Caco-2 (cell line): ENCODE measurements at places on chromosomes 2 and 18.

DNA sequence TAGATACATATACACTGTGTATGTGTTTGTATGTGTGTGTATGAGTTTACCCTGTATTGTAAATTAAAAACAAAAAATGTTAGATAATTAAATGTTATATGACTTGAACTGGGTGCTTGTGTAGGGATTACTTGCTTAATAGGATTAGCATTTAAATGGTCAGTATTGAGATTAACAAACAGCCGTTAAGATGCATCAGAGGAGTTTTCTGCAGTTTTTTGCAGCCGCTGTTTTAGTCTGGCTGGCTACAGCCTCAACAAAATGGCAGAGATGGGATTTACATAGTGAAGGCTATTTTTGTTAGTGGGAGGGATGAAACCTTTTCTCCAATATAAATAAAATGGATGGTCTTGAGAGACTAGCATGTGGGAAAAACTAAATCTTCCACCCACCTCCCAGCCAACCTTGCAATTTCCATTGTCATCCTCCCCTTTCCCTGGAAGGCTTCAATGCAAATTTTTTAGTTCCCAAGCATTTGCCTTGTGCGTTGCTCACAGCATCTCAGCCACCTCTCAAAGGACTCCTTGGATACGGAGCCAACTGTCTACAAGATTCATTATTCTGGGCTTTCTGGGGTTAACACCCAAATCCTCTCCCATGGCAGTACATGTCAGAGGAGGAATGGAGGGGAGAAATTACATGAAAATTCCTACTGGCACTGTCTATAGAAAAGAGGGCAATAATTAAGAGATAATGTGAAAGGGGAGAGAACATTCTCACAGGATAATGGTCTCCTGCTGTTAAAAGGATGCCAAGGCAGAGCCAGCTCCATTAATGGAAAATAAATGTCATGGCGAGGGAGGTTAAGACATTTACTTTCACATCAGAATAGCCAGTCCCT lies 351.9 kb downstream of the CDH2 start:
- DNase-seq = no peak
- no peaks in the 10 kb centered on the region for H3K4me1 ChIP-seq
- H3K27me3 ChIP-seq = no peaks in the 10 kb centered on the region
- H3K36me3 ChIP-seq = no peaks in the 10 kb centered on the region
- H3K27ac ChIP-seq = no peak overlapping the region
- no peak overlapping the region for H3K4me3 ChIP-seq

DNA sequence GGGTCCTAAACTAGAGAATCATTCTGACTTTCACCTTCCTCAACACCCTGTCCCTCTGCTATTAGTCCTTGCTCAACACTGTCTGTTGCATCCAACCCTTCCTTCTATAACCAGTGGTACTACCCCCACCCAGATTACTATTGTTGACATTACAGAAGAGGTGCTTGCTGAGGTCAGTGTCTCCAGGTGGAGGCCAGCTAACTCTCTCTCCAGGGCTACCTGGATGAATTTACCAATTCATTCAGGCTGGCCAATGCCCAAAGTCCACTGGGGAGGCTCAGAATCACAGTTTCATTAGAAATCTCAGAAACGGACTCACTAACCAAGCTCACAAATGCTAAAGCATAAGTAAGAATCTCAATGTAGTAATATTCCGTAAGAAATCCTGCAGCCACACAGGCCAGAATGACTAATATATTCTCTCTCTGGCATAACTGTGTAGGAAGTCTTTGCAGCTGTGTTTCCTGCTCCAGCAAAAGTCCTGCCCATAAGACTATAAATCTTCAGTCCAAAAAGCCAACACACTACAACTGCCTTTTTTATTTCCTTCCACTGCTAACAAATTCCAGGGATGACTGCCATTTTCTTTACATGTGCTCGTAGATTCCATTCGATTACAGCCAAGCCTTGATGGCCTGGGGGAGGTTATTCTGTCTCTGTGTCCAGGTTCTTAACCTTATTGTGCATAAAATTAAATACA lies 10.0 kb upstream of the TTR start:
- no peaks in the 10 kb centered on the region; the same call in 1 of the 2 replicates for H3K36me3 ChIP-seq
- H3K27ac ChIP-seq = no peak overlapping the region
- DNase-seq = no peak

DNA sequence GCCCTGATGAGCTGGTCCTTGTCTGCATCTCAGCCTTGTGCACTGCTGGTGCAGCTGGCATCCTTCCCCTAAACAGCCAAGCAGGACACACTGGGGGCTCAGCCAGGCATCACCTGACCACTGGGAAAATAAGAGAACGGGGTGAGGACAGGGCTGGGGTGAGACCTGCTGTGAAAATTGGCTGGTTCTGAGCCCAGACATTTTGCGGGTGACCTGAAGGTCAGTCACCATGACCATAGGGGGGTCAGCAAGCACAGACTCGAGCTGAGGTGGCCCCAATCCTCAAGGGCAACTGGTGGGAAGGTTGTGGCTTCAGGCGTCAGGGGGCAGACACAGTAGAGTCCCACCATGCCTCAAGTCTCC lies 144.9 kb upstream of the TWIST2 start:
- H3K27ac ChIP-seq = no peak overlapping the region
- no peak for DNase-seq
- no peaks in the 10 kb centered on the region for H3K36me3 ChIP-seq
- no peak overlapping the region for H3K4me3 ChIP-seq
- H3K27me3 ChIP-seq = no peaks in the 10 kb centered on the region

- H3K27ac ChIP-seq = no peak overlapping the region
- H3K27me3 ChIP-seq = no peaks in the 10 kb centered on the region
- no peaks in the 10 kb centered on the region for H3K36me3 ChIP-seq
- no peak overlapping the region for H3K4me3 ChIP-seq
- no peak for DNase-seq
- peaks cover 6% of the 10 kb centered on the region for H3K4me1 ChIP-seq
These were observed 92.9 kb upstream of the WDR75 start for GRCh38 chr2:189348369-189348768.

DNA sequence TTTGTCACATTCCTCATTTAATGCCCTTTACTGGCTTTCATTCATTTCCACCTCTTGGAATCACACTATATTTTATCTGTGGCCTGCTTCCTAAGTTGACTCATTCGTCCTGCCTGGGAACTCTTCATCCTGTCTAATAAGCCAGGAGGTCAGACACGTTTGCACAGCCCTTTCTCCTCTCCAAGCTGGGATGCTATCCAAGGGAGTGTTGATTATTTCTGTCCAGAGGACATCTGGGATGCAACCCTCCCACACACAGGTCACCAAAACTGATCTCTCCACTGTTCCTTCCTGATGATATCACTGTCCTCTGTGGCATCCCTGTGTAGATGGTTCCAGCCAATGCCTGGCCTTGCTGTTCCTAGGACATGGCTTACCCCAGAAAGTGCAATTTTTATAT lies 79.8 kb upstream of the NOSTRIN start:
- no peak overlapping the region for H3K4me3 ChIP-seq
- no peak overlapping the region for H3K27ac ChIP-seq
- no peaks in the 10 kb centered on the region for H3K4me1 ChIP-seq
- DNase-seq = no peak
- H3K36me3 ChIP-seq = peaks cover 2% of the 10 kb centered on the region
- H3K27me3 ChIP-seq = no peaks in the 10 kb centered on the region

- no peak overlapping the region for H3K27ac ChIP-seq
- no peaks in the 10 kb centered on the region for H3K36me3 ChIP-seq
- H3K27me3 ChIP-seq = no peaks in the 10 kb centered on the region; the same call in 1 of the 2 replicates
- H3K4me1 ChIP-seq = no peaks in the 10 kb centered on the region
- no peak for DNase-seq
These were observed 32.7 kb downstream of the QPCT start for GRCh38 chr2:37377187-37377532.

DNA sequence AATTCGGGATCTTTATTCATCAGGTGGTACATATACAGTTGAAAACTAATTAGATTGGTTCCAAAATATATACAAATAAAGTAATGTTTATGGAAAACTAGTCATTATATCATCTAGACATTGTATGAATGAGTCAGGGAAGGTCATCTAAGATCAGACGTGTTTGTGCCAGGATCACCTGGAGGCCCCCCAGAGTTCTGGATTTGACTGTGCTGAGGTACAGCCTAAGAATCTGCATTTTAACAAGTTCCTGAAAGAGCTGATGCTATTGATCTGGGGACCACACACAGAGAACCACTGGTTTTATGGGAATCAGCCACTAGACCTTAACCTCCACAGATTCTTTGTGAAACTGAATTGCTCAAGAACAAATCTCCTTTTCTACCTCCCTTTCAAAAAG lies 43.2 kb downstream of the PARD6G start:
- no peak overlapping the region for H3K27ac ChIP-seq
- no peaks in the 10 kb centered on the region for H3K27me3 ChIP-seq
- H3K4me3 ChIP-seq = no peak overlapping the region
- no peaks in the 10 kb centered on the region for H3K36me3 ChIP-seq
- H3K4me1 ChIP-seq = no peaks in the 10 kb centered on the region
- DNase-seq = no peak

DNA sequence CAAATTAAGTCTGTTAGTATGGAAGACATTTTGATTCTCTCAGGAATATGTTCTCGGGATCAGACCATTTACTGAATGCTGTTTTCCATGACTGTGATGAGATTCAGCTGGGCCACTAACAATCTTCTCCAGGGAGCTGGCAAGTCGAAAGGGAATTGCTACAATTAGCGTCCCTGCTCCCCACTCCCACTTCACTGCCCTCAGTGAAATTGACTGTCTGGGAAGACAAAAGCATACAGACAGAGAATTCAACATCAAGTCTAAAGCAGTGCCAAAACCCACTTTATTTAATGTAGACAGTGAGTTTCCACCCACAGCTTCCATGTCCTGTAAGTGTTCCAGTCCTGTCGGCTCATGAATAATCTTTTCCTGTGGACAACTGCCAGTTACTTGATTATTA lies 34.0 kb upstream of the COL3A1 start:
- no peaks in the 10 kb centered on the region for H3K4me1 ChIP-seq
- DNase-seq = no peak
- no peak overlapping the region for H3K4me3 ChIP-seq
- no peaks in the 10 kb centered on the region for H3K27me3 ChIP-seq
- no peaks in the 10 kb centered on the region for H3K36me3 ChIP-seq

DNA sequence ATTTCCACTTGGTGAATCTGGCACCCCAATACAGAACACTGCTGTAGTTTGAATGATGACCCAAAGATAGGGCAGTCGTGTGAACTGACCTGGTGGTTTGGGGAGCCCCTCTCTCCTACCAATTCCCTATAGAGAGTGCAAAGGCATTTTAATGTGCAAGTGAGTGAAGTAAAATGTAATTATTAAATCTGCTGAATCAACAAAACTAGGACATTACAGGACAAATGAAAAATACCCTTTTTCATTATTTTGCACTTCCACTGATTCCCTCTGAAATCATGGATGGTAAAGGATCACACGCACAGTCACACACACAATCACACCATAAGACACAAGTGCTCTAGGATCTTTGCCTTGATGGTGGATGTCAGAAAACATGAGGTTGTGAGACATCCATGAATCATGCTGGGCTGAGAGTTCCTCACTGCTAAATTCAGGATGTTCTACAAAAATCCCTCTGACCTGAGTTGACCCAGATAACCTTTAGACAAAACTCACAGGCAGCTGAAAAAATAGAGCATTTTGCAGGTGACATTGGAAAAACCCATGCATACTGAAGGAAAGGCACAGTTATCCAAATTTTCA lies 197.4 kb downstream of the FBXO15 start:
- no peak for DNase-seq
- no peak overlapping the region for H3K4me3 ChIP-seq
- no peak overlapping the region for H3K27ac ChIP-seq
- H3K36me3 ChIP-seq = no peaks in the 10 kb centered on the region

DNA sequence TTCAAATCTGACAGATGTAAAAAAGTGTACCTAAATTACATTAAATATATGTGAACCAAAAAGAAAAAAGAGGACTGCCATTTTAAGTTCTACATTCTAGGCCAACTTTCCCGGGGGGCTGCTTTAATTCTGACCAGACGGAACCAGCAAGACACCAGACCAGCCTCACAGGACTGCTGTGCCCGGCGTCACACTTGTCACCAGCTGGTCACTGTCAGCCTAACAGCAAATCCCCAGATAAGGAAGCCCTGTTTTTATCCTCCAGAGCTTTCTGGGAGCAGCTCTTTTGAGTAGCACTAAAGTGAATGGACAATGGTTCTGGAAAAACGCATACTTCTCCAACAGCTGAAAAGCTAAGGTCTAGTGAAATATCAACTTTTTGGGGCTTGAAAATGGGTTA lies 35.6 kb downstream of the CYB5A start:
- no peaks in the 10 kb centered on the region for H3K27me3 ChIP-seq
- DNase-seq = no peak
- peaks cover 12% of the 10 kb centered on the region for H3K4me1 ChIP-seq
- no peak overlapping the region for H3K27ac ChIP-seq
- H3K36me3 ChIP-seq = no peaks in the 10 kb centered on the region
- H3K4me3 ChIP-seq = no peak overlapping the region

GRCh38 chr18:75679331-75679730 lies 251.8 kb upstream of the SMIM21 start:
- H3K27me3 ChIP-seq = no peaks in the 10 kb centered on the region
- H3K4me1 ChIP-seq = no peaks in the 10 kb centered on the region
- H3K4me3 ChIP-seq = no peak overlapping the region
- DNase-seq = no peak
- H3K36me3 ChIP-seq = no peaks in the 10 kb centered on the region
- H3K27ac ChIP-seq = no peak overlapping the region

GRCh38 chr2:196413821-196414274 lies 225.7 kb upstream of the CCDC150 start:
- H3K27me3 ChIP-seq = no peaks in the 10 kb centered on the region
- no peak for DNase-seq
- no peaks in the 10 kb centered on the region for H3K4me1 ChIP-seq
- no peaks in the 10 kb centered on the region for H3K36me3 ChIP-seq
- no peak overlapping the region for H3K4me3 ChIP-seq

DNA sequence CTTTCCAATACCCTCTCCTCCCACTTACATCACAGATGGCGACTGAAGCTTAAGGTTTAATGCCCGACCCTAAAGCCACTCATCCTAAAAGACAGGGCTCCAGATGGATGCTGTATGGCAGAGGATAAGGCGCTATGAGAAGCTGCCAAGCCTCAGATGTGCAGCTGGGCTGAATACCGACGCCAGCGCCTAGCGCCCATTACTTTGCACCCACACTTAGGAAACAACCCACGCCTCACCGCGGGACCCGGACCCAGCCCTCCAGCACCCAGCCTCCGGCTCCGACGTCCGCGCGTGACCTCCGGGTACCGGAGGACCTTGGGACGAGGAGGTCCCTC lies 335 bp downstream of the TRAK2 start:
- H3K36me3 ChIP-seq = no peaks in the 10 kb centered on the region; the same call in 1 of the 2 replicates
- H3K27me3 ChIP-seq = no peaks in the 10 kb centered on the region
- H3K27ac ChIP-seq = peak overlapping the region; percentile 94
- peaks cover 27% of the 10 kb centered on the region for H3K4me1 ChIP-seq
- peak overlapping the region; percentile 86 for H3K4me3 ChIP-seq

DNA sequence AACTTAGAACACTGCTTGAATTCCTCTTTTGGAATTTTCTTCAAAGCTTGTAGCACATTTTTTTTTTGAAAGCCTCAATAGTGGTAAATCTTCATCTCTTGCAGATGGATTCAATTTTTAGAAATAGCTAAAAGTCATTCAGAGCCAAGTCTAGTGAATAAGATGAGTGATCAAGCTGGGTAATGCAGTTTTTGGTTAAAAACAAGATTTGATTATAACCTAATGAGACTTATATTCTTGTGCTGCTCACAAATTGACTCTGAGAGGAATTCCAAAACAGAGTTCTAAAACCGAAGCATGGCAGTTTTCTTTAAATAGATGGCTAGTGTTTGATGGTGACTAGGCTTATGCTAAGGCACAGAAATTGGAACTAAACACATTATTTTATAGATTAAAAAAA lies 2072.6 kb upstream of the CELF4 start:
- no peaks in the 10 kb centered on the region for H3K4me1 ChIP-seq
- no peak overlapping the region for H3K27ac ChIP-seq
- H3K4me3 ChIP-seq = no peak overlapping the region

- no peaks in the 10 kb centered on the region for H3K4me1 ChIP-seq
- no peak overlapping the region for H3K4me3 ChIP-seq
- H3K36me3 ChIP-seq = no peaks in the 10 kb centered on the region
- no peak overlapping the region for H3K27ac ChIP-seq
- DNase-seq = no peak
- H3K27me3 ChIP-seq = no peaks in the 10 kb centered on the region
These were observed 15.6 kb downstream of the RNF144A start for GRCh38 chr2:6932828-6933227.
